Sciatic nerve (tissue), 2 donors: ENCODE measurements at places on chromosomes 1 and 21. TPM values are rescaled to one million over a fixed set of nuclear protein-coding genes. Genes with fewer than 3 reads are reported as not detected.

DNA sequence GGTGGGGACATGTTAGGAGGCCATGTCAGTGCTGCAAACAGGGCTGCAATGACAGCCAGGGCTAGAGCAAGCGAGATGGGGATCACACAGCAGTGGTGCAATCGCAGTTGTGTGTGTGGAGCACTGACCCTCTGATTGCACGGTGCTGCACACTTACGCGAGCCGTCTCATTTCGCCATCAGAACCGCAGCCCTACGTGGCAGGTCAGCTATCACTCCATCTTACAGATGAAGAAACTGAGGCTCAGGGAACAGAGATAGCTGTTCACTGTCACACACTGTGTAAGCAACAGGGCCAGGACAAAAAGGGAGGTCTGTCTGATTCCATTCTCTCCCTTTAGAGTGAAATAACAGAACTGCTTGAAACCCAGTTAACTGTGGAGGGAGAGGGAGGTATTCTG is 104.8 kb upstream of the SLC45A1 start:
- DNase-seq: no peak

DNA sequence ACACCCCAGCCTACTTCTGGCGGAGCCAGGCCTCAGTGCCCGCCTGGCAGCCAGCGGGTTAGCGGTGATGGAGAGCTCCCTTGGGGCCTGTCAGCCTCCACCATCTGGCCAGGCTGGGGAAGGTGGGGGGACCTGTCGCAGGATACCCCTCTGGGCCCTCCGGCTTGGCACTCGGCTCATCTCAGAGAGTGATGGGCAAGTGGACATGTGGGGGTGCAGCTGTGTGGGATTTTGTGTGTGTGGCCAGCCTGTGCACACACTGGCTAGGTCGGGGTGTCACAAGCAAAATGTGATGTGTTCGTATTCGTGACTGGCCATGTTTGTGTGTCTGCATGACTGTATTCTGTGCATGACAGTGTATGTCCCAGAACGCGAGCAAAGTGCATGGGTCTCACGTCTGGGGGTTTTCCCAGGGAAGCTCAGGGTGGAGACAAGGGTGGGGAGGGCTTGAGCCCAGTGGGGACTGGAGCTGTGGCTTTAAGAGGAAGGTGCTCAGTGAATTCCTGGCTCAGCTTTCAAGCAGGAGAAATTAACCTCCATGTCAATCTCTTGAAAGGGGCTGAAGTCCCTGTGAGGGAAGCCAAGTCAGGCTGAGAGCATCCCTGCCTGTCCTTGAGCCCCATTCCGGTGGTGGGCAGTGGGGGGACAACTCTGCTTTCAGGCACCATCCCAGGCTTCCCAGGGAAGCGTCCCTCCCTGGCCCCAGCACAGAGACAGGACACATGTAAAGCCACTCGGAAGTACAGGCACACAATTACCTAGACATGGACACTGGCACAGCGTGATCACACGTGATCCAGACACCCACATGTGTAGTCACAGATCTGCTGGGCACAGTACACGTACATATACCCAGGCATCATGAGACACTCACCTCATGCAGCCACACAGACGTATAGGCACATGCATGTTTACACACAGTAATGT is 21.1 kb upstream of the ADGRB2 start:
- DNase-seq: peak; percentile 56

DNA sequence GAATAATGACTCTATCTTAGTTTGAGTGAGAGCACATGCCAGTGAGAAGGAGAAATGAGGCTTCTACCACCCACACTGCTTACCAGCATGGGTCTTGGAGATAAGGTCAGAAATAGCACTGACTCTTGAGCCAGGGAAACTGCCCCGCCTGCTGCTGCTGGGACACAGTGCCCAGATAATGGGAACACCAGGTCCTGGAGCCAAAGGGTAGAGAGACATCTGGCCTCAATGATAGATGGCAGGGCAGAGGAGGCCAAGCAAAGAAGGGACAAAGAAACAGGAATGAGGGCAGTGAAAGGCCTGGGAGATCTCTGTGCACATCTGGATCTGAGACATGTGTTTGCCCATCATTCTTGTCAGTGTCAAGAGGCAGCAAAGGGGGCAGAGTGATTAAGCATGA is 97.4 kb downstream of the MIS18A start:
- DNase-seq: no peak

GRCh38 chr1:118989006-118989815 is 1.1 kb upstream of the TBX15 start:
- DNase-seq: peak; percentile 61

GRCh38 chr1:17023102-17023501 is 11.4 kb upstream of the ATP13A2 start:
- DNase-seq: no peak

DNA sequence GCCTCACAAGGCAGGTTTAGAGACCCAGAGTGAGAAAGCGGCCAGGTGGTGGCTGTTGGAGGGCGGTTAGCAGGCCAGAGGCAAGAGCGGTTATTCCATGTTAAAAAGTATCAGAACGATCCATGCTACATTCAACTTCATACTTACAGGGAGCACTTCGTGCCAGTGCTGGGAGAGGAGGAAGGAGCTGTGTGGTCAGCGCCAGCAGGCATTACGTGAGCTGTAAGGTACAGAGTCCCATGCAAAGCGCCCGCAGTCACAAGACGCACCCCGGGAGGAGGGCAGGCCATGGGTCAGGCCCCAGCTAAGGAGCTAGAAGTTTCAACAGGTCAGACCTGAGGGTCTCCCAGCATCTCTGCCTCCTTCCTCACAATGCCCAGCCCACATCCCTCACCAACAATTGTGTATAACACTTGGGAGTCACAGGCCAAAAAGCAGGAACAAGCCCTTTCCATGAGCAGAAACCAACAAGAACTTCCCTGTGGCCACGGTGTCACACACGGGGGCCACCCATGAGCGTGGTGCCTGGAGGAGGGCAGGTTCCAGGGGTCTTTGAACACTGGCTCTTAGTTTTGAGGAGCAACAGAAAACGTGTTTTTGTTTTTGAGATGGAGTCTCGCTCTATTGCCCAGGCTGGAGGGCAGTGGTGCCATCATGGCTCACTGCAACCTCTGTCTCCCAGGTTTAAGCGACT is 21.8 kb upstream of the GPR153 start:
- no peak for DNase-seq

DNA sequence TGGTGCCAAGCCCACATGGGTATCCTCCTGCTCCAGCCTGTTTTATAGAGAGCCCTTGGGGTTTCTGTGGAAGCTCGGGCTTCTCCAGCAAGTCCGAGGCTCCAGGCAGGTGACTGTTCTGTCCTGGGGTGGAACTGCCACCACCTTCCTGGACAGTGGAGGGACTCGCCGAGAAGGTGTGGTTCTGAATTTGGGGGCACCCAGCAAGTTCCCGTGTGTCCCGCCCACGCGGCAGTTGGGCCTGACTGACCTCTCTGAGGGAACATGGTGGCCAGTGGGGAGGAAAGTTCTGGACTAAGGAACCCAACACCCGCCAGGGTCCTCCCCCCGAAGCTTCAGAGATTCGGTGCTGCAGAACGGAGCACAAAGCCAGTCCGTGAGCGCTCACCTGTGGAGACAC is 158.1 kb upstream of the C1orf174 start:
- no peak for DNase-seq

- no peak for DNase-seq
Observed at GRCh38 chr1:61322008-61322744, 239.8 kb downstream of the NFIA start.

- no peak for DNase-seq
Observed at GRCh38 chr1:57674801-57675200, 250.9 kb upstream of the DAB1 start.

DNA sequence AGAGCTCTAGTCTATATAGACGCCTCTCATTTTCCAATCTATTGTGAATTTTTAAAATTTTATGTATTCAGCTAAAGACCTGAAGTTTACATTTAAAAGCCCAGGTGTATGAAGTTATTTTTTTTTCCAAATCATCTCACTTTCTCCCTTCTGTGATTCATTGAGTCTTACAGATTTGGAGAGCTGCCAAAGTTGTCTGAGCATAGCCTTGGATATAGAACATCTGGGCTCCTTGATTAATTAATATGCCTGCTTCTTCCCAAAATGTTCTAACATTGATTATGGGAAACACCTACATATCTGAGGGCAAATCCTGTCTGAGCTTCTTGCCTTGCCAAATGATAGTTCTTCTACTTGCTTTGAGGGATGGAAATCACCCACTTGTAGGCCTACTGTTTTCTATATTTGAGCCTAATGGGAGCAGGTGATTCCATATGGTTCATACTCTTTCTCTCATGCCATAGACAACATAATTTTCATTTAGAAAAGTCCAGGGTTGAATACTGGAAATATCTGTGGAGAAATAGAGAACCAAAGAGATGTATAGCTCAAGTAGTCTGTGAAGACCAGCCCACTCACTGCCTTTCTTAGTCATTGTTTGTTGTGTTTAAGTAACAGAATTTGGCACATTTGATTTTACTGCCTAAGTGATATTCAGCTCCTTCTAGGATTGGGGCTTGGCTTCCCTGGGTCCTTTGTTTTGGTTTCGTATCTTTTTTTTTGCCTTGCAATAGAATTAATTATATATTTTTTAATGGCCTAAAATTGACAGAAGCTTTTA is 46.2 kb downstream of the MACF1 start:
- no peak for DNase-seq

DNA sequence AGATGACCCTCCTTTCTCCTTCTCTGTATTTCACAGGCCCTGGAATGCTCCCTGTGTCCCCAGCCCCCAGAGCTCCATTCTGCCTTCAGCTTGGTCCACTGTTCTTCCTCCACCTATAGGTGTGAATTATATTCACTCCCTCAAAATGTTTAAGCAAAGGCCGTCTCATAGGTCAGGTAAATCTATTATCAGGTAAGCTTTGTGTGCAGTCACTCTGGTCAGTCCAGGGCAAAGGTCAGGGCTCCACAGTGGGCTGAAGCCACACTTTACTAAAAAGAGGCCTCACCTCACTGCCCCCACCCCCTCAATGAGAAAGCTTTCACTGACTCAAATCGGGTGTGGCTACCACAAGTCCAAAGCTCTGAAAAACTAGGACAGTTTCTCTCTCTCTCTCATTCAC is 65.9 kb downstream of the DNTTIP2 start:
- no peak for DNase-seq

- DNase-seq: no peak
Observed at GRCh38 chr1:46070164-46070814, 62.1 kb downstream of the PIK3R3 start.

DNA sequence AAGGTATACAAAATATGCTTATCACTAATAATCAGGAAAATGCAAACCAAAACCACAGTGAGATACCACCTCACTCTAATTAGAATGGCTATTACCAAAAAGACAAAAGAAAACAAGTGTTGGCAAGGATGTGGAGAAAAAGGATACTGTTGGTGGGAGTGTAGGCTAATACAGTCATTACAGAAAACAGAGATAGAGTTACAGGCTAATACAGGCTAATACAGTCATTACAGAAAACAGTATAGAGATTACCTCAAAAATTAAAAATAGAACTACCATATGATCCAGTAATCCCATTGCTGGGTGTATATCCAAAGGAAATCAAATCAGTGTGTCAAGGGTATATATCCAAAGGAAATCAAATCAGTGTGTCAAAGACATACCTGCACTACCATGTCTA is 238.4 kb downstream of the PLPP3 start:
- DNase-seq: no peak

GRCh38 chr1:173870252-173871075 is 2.3 kb downstream of the ZBTB37 start:
- no peak for DNase-seq

The STXBP3 gene
- total RNA-seq: 78.0 TPM

The RAB42 gene
- 5.8 TPM for total RNA-seq

The RTCA gene
- total RNA-seq: 23.6 TPM

The DPT gene
- total RNA-seq: 17.2 TPM
